ENCODE measurements at places on chromosomes 12 and 14.

DNA sequence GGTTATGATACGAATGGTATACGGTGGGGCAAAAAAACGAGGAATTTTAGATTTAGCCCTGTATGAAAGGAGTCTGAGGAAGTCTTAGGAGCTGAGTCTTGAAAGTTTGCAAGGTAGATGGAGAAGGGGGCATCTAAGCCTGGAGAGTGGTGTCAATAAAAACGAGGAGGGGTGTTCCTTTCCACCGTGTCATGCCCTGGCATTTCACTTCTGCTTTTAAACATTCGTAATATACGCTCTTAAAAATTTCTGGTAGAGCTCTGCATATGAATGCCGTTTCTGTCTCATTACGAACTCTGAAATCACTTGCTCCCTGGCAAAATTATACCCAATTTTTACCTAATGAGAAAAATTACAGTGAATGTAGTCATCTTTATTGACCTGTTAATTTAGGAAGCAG lies 170.2 kb downstream of the ERC1 start:
- DNase-seq, result no peak

DNA sequence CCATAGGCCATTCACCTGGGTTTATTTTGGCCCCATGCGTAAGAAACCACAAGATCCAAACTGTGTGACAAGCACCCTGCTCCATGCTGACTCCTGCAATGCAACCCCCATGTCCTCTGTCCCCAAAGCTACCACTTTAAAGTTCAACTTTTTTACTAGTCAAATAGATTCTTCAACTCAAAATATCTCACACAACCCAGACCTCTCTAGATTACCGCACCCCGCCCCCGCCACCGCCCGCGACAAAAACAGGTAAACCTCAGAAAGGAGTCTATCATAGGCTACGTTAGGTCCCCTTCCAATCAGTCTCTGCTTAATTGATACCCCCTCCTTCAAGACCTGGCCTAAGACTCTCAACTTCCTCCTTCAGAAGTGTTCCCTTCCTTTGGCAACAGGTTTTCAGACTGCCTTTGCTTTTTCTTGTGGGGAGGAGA lies 2.2 kb downstream of the ZFP36L1 start:
- no peak for DNase-seq

GRCh38 chr12:54392485-54393206 lies 8.1 kb upstream of the ZNF385A start:
- DNase-seq, result no peak

GRCh38 chr12:65685514-65685913 lies 138.8 kb upstream of the HMGA2 start:
- DNase-seq, result peak; percentile 5

DNA sequence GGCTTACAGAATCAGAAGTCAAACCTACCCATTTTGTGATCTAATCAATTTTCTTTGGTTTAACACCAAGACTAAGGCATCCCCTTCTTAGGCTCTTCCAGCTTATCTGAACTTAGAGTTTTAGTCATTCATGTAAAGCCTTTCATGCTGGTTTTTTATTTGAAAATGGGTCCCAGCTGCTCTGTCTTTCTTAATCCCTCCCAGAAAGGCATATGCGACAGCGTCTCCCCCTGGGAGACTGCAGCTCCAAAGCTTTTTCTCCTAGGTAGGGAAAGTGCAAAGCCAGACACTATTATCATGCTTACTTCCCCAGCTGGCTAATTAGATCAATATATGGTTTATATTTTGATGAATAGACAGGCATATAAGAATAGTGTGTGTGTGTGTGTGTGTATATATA lies 96.6 kb upstream of the E2F7 start:
- no peak for DNase-seq

DNA sequence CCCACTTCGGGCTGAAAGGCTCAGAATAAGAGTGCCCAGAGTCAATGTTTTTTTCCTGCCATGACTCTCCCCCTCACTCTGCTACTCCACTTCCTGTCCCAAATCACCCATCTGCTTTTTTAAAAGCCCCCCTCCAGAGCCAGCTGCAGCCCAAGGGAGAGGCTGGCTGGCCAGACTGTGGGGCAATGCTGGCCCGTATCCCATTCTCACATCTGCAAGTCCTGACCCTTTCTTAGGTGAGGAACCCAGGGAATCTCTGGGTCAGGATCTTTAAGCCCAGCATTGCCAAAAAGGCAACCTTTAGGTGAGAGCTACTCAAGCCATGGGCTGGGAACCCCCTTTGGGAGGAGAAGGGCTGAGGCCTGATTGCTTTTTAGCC lies 1.7 kb upstream of the ITGA5 start:
- no peak for DNase-seq

DNA sequence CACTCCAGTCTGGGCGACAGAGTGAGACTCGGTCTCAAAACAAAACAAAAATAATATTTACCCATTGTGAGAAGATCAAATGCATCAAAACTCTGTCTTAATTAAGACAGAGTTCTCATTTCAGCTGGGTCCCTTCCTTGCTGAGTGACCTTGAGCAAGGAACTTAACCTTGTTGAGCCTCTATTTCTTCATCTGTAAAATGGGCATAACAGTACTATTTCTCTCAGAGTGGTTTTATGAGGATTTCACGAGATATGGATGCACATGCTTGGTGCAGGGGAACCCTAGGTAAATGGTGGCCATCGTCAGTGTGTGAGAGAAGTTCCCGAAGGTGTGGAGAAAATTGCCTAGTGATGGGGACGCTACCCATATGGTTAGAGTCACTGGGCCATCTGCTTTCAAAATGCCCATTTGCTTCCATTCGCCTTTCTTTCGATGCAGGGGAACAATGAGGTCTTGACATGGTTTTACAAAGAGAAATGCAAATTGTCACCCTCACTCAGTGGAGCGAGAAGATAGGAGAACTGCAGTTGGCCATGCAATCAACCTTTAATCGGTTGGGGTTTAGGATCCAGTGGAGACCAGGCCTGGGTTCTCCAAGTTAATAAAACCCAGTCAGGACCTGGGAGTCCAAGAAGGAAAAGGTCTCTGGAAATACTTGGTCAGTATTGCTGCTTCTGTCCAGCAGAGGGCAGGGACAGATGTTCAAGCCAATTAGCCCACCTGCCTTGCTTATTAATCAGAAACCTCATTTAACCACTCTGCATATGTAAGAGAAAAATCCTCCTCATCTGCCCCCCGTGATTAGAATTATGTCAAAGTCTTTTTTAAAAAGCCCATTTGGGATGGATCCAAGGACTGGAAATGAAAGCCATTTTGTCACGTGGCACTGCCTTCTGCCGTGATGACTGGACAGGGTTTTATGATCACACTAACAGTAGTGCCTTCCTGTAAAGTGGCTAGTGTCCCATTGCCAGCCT lies 37.2 kb downstream of the CFAP251 start:
- peak; percentile 34 for DNase-seq

DNA sequence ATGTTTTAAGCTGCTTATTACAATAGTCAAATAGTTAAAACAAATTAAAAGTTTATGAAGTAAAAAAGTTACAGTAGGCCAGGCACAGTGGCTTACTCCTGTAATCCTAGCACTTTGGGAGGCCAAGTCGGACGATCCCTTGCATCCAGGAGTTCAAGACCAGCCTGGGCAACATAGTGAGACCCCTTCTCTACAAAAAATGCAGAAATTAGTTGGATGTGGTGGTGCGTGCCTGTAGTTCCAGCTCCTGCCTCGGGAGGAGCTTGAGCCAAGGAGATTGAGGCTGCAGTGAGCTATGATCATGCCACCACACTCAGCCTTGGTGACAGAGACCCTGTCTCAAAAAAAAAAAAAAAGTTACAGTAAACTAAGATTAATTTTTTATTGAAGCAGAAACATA lies 142.6 kb downstream of the MIPOL1 start:
- no peak for DNase-seq

DNA sequence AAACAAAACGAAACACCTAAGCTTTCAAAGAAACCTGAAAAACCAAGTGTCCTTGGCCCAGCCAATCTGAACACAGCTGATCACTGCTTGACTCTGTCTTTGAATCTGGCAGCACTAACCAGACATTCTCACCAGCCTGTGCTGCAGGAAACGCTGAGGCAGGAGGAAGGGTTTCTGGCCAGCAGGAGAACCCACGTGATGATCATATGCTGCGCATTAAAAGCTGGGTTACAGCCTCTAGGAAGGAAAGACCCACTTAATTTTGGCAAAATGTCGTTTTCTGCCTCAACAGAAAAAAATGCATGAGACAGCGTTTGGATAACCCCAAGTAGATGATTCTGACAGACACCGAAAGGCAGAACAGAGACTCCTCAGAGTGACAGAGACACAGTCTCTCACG lies 9.8 kb downstream of the APPL2 start:
- DNase-seq, result peak; percentile 80
